Tibial artery (tissue), 4 donors: ENCODE measurements at places on chromosomes 2 and 18.
A peak's percentile ranks its signal among the peaks of the same experiment; 100 is the strongest.

DNA sequence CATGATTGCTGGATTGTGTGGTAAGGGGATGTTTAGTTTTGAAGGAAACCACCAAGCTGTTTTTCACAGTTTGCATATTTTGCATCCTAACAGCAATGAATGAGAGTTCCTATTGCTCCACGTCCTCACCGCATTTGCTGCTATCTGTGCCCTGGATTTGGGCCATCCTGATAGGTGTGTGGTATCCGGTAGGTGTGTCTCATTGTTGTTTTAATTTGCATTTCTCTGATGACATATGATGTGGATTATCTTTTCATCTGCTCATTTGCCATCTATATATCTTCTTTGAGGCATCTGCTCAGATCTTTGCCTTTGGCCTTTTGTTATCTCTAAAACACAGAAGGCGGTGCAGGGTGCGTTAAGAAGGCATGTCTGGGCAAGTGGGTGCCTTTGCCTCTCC lies 73.3 kb downstream of the LONRF2 start:
- DNase-seq = no peak

DNA sequence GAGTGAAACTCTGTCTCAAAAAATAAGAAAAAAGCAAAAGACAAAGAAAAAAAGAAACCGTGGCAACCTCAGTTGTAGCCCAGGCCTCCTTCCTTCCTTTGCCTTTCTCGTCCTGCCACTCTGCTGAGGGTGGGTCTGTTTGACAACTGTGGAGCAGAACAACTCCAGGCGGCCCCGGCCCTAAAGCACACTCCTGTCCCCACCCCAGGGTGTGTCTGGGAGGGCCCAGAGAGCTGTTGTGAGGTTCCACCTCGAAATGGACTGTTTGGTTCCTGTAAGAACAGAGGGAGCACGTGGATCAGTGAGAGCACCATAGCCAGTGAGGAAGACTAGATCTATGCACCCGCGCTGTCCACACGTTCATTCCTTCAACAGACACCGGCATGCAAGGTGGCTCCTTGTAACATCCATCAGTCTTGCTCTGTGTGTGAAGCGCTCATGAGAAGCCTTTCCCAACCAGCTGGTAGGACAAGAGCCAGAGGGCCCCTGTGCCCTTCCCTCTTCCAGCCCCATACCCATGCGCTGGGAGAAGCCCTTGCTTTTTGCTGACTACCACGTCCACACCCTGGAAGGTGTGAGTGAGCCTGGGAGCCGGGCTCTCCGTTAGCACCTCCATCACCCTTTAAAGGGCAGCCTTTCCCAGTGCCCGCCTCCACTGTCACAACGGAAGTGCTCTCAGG lies 61.6 kb downstream of the SOWAHC start:
- no peak for DNase-seq

DNA sequence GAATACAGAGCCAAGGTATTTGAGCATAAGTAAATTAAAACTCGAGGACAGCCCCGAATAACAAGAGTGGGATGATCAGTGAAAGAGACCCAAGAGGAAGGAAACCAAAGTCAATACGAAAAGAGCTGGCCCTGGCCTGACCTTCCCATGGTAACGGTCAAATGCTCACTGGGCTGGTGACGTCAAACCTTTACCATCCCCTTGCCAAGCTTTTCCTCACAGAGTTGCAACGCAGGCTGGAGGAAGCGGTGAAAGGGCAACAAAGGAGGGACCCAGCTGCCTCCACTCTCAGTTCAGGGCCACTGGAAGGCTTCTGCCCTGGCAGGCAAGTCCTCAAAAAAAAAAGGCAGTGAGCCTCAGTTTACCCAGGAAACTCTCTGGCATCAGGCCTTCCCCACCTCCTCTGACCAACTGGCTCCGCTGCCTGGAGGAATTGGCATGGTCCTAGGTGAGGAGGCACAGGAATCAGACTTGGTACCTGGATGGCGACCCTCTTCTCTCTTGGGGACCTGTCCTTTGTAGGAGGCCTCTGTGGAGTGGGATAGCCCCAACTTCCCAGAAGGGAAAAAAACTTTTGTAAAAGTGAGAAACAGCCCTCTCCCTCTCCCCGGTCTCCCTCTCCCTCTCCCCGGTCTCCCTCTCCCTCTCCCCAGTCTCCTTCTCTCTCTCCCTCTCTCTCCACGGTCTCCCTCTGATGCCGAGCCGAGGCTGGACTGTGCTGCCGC lies 212.4 kb downstream of the ANAPC1 start:
- peak; percentile 79 for DNase-seq

DNA sequence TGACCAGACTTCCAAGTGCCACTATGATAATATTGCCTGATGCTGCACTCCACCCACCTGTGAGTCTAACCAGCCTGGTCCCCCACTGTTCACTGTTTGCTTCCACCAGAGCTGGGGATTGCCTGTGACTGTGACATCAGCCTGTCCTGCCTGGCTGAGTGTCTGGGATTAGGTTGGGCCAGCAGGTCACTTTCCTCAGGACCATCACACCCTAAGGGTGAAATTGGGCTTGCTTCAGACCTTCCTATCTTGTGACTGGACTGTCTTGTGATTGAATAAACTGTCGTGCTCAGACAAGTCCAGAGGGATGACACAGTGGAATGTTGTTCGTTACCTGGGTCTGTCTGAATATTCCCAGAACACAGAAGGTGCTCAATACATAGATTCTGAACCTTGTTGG lies 87.4 kb upstream of the HK2 start:
- DNase-seq = no peak

- no peak for DNase-seq
Observed at GRCh38 chr2:238370094-238370822, 49.9 kb downstream of the TRAF3IP1 start.
